Smooth muscle cell of the coronary artery (primary cell): ENCODE measurements at places on chromosomes 5 and 9. TPM values are rescaled to one million over a fixed set of nuclear protein-coding genes. Genes with fewer than 3 reads are reported as not detected.

SEMA5A gene
- total RNA-seq, result 13.6 and 69.7 TPM in 2 replicates

ADGRD2 gene
- total RNA-seq, result not detected in 2 replicates

SPINK13 gene
- total RNA-seq, result not detected in 2 replicates

SLC28A3 gene
- 0.47 and 0.60 TPM in 2 replicates for total RNA-seq

CA9 gene
- total RNA-seq, result 0.98 TPM in 1 of 2 replicates, not detected in the other
